ENCODE measurements at places on chromosomes 3 and 15.
A peak's percentile ranks its signal among the peaks of the same experiment; 100 is the strongest.

DNA sequence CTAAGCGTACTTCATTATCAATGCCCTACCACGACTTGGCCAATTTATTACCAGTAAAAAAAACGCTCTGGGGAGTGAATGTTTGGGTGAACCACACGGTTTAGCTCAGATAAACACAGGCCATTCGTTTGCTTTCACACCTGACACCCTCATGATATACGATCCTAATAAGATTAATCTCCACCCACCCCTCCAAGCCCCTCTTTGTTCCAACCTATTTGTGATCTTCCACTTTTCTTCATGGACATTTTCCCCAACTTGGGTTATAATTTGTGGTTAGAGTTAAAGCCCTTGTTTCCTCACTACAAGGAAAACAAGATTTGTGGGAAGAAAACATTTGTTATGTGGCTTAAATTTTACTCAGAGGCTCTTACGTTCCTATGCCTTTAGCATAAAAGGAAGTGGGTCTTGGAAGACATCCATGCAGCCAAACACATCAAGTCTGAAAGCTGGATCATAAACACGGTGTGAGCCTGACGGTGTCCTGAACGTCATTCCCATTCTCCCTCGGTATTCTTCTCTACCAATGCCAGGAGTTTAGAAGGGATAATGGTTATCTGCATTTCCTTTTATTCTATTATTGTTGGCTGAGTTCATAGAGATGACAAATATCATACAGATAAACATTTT, 518.9 kb downstream of the NR2F2 start:
- no peaks in the 10 kb centered on the region for H3K36me3 ChIP-seq
- H3K4me3 ChIP-seq: no peak overlapping the region
- H3K27ac ChIP-seq: no peak overlapping the region
- no peaks in the 10 kb centered on the region for H3K4me1 ChIP-seq
- no peak for DNase-seq

GRCh38 chr3:117285737-117286136, 576.2 kb downstream of the TUSC7 start:
- no peak overlapping the region for H3K4me3 ChIP-seq
- no peak overlapping the region for H3K27ac ChIP-seq
- no peaks in the 10 kb centered on the region for H3K36me3 ChIP-seq
- peaks cover 7% of the 10 kb centered on the region for H3K4me1 ChIP-seq

DNA sequence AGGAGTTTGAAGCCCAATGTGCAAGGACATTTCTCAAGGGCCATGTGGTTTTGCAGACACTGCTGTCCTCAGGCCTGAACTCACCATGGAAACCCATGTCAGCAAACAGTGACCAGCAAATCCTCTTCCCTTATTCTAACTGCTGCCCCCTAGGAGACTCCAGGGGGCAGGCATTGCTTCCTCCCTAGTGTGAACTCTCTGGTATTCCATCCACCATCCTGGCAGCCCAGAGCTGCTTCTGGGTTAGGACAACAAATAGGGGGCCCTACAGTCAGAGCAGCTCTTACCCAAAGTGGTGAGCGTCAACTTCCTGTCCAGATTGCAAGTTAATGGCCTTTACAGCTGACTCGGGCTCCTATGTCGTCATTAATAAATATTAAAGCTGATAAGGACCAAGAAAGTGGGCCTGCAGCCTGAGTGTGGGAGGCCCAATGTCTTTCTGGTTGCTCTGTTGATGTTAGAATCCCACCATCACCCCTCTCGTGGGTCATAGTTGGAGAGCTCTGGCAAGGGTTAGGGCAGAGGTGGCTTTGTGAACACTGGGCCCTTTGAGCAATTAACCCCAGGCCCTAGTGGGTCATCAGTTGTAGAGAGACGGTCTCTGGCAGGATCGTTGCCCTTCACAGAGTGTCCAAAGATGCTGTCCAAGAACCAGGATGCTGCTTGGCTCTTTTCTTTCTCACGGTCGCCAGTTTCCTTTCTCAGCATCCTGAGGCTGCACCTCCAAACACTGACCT, 41.5 kb downstream of the TGM4 start:
- no peak for DNase-seq
- H3K4me3 ChIP-seq: no peak overlapping the region
- H3K27ac ChIP-seq: no peak overlapping the region
- no peaks in the 10 kb centered on the region for H3K4me1 ChIP-seq

GRCh38 chr3:105364128-105364527, 2.6 kb upstream of the ALCAM start:
- no peaks in the 10 kb centered on the region for H3K36me3 ChIP-seq
- no peak for DNase-seq
- peaks cover 37% of the 10 kb centered on the region for H3K4me1 ChIP-seq
- H3K27me3 ChIP-seq: no peaks in the 10 kb centered on the region
- no peak overlapping the region for H3K27ac ChIP-seq
- H3K4me3 ChIP-seq: no peak overlapping the region

DNA sequence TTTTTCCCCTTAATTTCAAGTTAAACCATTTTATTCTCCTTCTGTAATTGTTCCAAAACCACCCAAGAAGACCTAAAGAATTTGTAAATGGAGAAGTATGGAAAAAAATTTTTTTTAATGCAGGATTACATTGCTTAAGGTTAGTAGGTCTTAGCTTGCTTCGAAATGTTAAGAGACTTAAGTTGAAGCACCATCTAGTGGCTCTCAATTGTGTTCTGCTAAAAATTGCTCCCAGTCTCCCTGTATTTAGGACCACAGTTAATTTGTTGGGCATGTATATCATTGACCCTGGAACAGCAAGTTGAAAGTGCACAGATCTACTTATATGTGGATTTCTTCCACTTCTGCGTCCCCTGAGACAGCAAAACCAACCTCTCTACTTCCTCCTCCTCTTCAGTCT, 32.4 kb downstream of the CD200R1L start:
- peaks cover 43% of the 10 kb centered on the region for H3K4me1 ChIP-seq
- H3K36me3 ChIP-seq: no peaks in the 10 kb centered on the region
- DNase-seq: no peak
- H3K27ac ChIP-seq: peak overlapping the region; percentile 70
- H3K27me3 ChIP-seq: no peaks in the 10 kb centered on the region
- no peak overlapping the region for H3K4me3 ChIP-seq

DNA sequence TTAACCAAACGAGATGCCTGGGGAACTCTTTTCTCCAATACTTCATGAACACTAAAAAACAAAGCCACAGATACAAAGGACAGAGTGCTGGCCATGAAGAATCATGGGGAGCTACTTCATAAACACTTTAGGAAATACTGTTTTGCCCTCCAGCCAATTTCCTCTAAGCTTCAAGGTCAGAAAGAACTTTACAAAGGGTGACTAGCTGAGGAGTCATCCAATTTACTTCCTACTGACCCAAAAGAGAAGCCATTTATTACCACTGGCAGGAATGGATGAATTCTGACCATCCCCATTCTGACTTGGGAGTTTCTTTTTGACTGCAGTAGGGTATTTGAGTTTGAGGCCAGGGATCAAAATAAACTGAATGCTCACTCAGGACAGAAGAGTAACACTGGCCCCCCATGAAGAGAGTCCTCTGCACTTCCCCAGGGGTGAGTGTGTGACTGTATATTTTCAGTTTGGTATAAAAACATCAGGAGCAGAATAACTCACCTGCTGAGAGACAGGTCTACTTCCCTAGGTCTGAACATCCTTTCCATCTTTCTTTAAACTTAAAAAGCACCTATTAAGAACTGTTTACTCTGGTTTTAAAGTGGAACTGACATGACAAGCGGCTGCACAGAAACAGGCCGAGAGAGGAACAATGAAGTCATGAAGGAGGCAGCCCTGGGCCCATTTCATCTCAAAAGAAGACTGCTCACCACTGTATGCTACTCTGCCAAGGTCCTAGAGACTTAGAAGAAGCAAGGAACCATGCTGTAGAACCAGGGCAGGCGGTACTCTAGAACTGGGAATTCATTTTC, 203.6 kb downstream of the TNIK start:
- H3K4me1 ChIP-seq: no peaks in the 10 kb centered on the region
- no peak overlapping the region for H3K4me3 ChIP-seq
- DNase-seq: no peak
- no peaks in the 10 kb centered on the region for H3K27me3 ChIP-seq
- no peak overlapping the region for H3K27ac ChIP-seq
- no peaks in the 10 kb centered on the region for H3K36me3 ChIP-seq

- no peak overlapping the region for H3K27ac ChIP-seq
- H3K4me1 ChIP-seq: no peaks in the 10 kb centered on the region
- DNase-seq: no peak
- H3K27me3 ChIP-seq: no peaks in the 10 kb centered on the region
These were observed 761.7 kb downstream of the VGLL3 start for GRCh38 chr3:86229086-86229774.

GRCh38 chr3:107978131-107979055, 112.4 kb downstream of the CD47 start:
- peaks cover 9% of the 10 kb centered on the region for H3K4me1 ChIP-seq
- no peak overlapping the region for H3K4me3 ChIP-seq
- no peaks in the 10 kb centered on the region for H3K27me3 ChIP-seq
- no peak for DNase-seq

- H3K4me1 ChIP-seq: peaks cover 12% of the 10 kb centered on the region
- H3K36me3 ChIP-seq: no peaks in the 10 kb centered on the region
- no peak for DNase-seq
These were observed 175.7 kb downstream of the FAM43A start for GRCh38 chr3:194861375-194861774.

GRCh38 chr15:33636234-33636633, 325.5 kb downstream of the RYR3 start:
- no peak overlapping the region for H3K4me3 ChIP-seq

GRCh38 chr15:71345186-71345585, 229.9 kb downstream of the THSD4 start:
- H3K4me1 ChIP-seq: peaks cover 13% of the 10 kb centered on the region
- no peak overlapping the region for H3K27ac ChIP-seq
- H3K27me3 ChIP-seq: no peaks in the 10 kb centered on the region
- no peak for DNase-seq
- H3K4me3 ChIP-seq: no peak overlapping the region

Measured in vagina (tissue), 2 donors.